Fibroblast of skin of left quadriceps (primary cell): ENCODE measurements at places on chromosomes 2 and 18.

DNA sequence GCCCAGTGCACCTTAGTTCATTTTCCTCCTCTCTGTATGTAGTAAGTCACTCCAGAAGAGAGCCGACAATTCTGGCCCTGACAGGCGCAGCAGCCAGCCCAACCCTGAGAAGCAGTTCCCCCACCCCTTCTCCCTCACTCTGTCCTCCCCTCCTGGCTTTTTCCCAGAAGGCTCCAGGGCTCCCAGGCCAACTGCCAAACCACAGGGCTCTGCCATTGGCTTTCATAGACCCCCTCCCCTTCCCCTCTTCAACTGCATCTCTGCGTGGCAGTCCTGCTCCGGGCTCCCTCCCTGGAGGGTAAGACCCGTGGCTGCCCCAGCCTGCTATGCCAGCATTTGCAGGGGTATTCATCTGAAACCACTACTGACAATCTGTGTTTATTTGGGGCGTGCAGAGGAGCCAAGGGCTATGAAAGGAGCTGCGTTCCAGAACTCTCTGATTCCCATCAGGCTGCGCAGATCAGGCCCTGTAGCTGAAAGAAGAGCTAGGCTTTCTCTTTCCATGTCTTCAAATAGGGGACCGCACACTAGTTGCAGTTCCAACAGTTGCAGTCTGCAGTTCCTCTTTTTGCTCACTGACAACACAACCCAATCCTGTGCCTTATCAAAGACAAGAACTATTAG is 388.6 kb upstream of the TNP1 start:
- peak; percentile 87 for DNase-seq

DNA sequence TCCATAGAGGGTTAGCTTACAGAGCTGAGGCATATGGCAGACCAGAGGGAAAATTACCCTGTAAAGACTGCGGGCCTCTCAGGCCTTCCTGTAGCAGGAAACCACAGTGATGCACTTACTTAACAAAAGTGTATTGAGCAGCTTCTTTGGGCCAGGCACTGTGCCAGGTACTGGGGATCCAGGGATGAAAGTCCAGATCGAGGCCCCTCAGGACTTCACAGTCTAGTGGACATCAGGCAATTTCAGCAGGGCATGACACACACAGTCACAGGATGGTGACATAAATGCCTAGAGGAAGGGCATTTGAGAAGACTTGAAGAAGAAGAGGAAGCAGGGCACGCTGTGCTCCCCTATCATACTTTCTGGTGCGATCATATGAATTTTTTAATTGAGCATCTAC is 71.7 kb downstream of the MARCO start:
- DNase-seq = no peak

DNA sequence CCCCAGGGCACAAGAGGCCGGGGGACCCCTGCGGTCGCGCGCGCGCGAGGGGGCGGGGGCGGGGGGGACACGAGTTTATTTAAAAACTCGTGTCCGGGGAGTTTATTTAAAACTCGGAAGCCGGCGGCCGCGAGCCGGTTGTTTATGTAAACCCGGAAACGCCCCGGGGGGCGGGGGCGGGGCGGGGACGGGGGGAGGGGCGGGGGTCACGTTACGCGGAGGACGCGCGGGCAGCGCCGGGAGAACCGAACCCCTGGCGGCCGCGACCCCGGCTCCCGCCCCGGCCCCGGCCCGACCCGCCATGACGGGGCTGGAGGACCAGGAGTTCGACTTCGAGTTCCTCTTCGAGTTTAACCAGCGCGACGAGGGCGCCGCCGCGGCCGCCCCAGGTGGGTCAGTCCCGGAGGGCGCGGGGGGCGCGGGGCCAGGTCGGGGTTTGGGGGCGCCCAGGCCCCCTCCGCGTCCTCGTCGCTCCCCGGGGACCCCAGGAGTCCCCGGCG is 4.4 kb downstream of the NFATC1 start:
- DNase-seq = no peak

GRCh38 chr2:9745153-9745899 is 97.9 kb upstream of the TAF1B start:
- DNase-seq = no peak

DNA sequence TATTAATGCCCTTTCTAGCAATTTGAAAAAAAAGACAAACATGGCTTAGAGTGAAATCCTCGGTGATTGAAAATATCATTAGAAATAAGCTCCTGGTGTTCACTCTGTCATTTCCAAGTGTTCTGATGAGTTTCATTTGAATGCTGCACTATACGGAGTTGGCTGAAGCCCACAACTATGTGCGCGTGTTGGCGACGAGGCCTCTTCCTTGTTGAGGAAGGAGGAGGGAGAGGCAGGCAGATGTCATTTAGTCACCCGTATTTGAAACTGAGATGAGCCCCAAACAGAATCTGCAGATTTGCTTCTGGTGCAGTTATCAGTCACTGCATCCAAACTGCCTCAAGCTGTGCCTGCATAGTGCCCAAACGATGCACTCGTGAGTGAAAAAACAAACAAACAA is 23.5 kb upstream of the SKOR2 start:
- DNase-seq = no peak

- DNase-seq = peak; percentile 77
These were observed 249.9 kb upstream of the RBBP8 start for GRCh38 chr18:22683196-22683676.

DNA sequence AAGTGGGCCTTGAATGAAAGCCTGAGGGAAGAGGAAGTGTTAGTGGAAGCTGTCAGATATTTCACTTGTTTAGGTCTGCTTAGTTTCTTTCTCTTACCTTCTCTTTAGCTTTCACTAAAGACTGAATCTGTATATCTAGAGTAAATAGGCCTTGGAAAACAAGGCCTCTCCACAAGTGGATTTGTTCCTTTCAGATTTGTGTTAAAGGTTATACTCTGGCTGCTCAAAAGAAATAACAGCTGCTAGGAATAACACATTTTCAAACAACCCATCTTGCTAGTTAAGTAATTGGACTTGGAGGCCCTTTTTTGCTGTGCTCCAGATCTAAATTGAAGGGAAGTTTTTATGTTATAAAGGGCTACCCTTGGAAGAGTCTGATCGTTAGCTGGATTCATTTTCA is 236.3 kb downstream of the KIAA1328 start:
- no peak for DNase-seq

GRCh38 chr18:48222118-48222517 is 187.1 kb downstream of the ZBTB7C start:
- peak; percentile 6 for DNase-seq

GRCh38 chr2:188678882-188679281 is 295.3 kb upstream of the COL3A1 start:
- peak; percentile 40 for DNase-seq

- DNase-seq = no peak
These were observed 31.7 kb upstream of the ZNF396 start for GRCh38 chr18:35408843-35409261.

- DNase-seq = no peak
These were observed 44.9 kb downstream of the PSMG2 start for GRCh38 chr18:12747530-12748315.

- no peak for DNase-seq
These were observed 236.8 kb downstream of the DYSF start for GRCh38 chr2:71689968-71690834.

DNA sequence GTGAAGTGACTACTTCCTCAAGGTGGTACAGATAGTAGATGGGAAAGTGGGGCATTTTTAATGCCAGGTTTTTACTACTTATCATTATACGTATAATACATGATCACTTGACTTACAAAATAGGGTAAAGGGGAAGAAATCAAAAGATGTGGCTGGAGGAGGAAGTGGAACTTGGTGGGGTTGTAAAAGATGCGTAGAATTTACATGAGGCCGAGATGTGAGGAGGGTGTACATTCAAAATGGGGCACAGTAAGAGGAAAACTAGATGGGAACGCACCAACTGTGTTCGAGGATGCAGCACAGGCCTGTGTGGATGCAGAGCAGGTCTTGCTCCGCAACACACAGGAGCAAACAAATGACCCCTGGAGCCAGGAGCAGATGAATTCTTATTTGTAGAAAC is 403.3 kb downstream of the TXNL1 start:
- DNase-seq = no peak

GRCh38 chr2:54968561-54969218 is 81.6 kb downstream of the RTN4 start:
- DNase-seq = no peak

DNA sequence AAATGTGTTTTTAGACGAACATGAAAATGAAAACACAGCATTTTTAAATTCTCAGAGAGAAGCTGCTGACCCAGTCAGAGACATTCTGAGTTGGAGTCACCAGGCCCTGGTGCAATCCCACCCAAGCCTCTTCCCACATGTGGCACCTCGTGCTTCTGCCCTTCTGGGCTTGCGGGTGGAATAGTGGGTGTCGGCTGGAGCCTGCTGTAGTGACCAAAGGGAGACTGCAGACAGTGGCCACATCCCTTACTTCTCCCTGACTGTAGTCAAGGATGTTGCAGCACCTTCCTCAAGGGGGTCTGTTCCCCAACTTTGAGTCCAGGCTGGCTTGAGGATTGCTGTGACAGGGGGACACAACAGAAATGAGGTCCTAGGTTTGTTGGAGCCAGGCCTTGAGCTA is 104.4 kb upstream of the GLI2 start:
- DNase-seq = no peak

DNA sequence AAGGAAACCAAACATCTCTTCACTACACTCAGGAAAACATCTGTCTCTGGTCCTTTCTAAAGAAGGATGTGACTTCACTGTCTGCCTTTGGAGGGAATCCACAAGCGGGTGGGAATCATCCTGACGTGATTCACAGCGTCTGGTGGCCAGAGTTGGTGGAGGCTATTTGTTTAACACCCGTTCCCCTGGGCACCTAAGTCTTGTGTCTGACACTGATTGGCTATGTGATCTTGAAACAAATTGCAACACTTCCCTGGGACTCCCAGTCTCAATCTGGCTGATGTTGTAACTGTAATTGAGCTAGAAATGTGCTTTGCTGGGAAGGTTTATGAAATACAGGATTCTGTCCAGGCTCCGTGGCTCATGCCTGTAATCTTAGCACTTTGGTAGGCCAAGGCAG is 28.8 kb upstream of the SIX3 start:
- no peak for DNase-seq

- DNase-seq = no peak
These were observed 138.1 kb downstream of the BARD1 start for GRCh38 chr2:214671319-214671885.

DNA sequence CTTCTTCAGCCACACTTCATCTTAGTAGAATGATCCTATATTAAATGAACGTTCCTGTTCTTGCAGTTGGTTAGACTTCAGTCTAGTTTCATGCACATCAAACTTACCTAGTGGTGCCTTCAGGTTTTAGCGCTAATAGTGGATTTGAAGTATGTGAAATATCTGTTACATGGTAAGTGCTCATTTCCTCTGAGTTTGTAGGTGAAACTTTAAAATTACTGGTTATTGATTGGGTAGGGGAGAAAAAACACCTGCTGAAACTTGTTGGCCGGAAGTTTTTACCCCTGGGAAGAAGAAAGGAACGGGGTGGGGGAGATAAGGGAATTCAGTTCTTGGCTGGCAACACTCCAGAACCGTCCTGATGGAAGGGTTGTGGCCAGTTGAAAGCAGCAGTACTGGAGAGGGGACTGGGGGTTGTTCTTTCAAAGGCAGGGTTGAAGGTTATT is 112.8 kb downstream of the SPTBN1 start:
- DNase-seq = no peak

DNA sequence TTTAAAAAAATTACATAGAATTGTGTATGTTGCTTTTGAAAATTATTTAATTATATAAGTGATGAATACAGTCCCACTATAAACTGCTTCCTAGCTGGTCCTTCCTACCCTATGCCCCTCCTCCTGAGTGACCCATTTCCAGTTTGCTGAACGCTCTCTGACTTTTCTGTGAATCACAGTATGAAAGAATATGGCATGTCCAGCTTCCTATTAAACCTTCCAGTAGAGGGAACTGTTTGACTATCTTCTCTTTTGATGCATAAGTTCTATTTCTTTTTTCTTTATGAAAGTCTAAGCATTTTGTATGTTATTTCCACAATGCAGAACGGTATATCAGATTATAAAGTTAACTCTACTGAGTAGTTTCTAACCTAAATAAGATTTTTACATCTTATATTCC is 41.3 kb downstream of the PSMG2 start:
- DNase-seq = peak; percentile 44

GRCh38 chr2:144461308-144461766 is 58.6 kb downstream of the ZEB2 start:
- no peak for DNase-seq

DNA sequence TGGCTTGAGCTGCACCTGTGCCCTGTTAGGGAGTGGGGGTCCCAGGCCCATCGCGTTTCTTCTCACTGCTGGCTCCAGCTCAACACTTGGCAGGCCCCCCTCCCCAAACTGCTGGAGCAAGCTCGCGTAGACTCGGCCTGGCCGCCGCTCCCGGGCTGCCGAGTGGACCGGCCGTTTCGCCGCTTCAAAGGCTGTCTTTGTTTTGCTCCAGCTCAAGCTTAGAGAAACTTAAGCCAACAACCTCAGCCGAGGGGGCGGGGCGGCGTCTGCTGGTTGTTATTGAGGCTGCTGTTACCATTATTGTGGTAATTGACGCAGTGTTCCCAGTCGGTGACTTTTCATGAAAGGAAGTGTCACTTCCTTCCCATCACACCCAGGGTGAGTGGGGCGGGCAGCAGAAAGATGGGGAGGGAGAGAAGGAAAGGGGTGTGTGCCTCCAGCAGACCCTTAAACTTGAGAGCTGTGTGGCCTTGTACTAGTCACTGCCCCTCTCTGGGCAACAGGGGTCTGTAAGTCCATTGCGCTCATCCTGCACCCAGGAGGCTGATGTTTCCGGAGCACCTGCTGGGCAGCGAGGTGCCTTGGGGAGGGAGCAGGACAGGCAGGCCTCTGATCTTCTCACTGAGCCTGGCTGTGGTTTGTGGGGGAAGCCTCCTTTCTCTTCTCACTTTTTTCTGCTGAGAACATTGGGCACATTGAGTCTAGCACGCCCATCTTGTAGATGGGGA is 2.1 kb downstream of the ARID5A start:
- no peak for DNase-seq

GRCh38 chr2:133884739-133885381 is 316.6 kb upstream of the NCKAP5 start:
- DNase-seq = no peak

GRCh38 chr2:55518841-55519165 is 715 bp upstream of the CFAP36 start:
- DNase-seq = no peak

DNA sequence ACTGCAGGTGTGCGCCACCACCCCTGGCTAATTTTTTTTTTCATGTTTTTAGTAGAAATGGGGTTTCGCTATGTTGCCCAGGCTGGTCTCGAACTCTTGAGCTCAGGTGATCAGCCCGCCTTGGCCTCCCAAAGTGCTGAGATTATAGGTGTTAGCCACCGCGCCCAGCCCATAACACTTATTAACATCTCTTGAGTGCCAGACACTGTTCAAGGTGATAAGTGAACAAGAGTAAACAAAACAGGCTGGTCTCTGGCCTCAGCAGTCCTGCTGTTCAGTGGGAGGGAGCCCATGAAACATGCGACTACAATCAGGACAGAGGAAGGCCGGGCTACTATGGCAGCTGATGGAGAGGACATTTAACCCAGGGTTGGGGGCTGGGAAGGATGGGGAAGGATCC is 42.3 kb downstream of the KCTD1 start:
- DNase-seq = no peak

DNA sequence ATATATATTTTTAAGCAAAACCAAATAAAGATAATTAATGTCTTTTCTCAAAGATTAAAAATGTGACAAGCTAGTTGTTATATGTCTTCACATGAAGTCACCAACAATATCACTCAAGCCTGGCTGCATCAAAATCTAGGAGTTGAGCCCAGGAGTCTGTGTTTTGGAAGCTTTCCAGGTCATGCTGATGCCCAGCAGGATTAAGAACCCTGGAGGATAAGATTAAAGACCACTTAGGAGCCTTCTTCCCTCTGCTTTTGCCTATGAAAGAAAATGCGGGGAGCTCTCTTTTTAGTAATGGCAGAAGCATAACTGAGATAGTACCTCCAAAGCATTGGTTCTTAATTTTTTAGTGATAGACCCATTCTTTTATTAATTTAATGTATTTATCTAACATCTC is 157.4 kb downstream of the ASXL3 start:
- DNase-seq = no peak
